ENCODE measurements at places on chromosomes 2 and 18.

DNA sequence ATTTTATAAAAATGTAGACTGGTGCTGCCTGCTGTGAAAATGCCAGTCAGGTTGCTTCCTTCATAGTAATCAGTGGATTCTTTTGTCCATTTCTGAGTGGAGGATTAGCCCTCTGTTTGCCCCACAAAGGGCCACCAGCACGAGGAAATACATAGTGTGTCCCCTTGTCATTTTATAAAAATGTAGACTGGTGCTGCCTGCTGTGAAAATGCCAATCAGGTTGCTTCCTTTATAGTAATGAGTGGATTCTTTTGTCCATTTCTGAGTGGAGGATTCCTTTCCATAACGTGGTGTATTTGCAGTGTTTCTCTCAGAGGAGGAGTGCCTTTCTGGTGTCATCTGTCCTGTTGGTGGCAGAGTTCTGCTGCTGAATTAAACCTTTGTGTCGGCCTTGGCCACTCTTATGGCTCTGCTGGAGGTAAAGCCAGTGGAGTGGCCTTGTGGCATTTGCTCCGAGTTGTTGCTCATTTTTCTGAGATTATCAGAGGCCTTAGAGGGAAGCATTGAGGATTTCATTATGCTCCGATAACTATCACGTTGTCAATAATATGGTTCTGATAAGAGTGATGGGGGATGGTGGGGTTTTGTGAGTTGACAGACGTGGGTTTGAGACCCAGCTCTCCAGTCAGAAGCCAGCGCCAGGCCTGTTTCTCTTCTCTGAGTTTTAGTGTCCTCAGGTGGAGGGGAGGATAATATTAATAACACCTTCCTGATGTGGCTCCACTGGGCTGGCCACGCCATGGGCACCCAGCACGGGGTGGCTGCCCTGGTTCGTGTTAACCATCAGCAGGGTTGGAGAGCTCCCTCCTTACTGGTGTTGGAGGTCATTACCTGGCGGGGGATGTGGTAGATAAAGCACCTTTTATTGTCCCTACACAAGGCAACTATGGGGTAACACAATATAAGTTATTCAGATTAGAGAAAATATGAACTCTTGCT, 96.6 kb downstream of the NEDD4L start:
- no peak for ATAC-seq

- ATAC-seq = no peak
Observed at GRCh38 chr2:88006912-88007439, 9.4 kb downstream of the RNU2-63P start.

DNA sequence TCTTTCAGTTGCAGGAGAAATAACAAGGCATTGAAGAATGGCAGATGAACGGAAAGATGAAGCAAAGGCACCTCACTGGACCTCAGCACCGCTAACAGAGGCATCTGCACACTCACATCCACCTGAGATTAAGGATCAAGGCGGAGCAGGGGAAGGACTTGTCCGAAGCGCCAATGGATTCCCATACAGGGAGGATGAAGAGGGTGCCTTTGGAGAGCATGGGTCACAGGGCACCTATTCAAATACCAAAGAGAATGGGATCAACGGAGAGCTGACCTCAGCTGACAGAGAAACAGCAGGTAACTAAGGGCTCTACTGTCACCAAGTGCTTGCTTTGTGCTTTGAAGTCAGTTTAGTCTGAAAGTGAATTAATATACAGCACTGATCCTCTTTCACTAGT, 118.5 kb upstream of the UNC80 start:
- ATAC-seq = no peak

- ATAC-seq = no peak
Observed at GRCh38 chr2:59868981-59869380, 684.5 kb downstream of the BCL11A start.

- ATAC-seq = no peak
Observed at GRCh38 chr2:62189196-62189595, 6.7 kb upstream of the B3GNT2 start.

DNA sequence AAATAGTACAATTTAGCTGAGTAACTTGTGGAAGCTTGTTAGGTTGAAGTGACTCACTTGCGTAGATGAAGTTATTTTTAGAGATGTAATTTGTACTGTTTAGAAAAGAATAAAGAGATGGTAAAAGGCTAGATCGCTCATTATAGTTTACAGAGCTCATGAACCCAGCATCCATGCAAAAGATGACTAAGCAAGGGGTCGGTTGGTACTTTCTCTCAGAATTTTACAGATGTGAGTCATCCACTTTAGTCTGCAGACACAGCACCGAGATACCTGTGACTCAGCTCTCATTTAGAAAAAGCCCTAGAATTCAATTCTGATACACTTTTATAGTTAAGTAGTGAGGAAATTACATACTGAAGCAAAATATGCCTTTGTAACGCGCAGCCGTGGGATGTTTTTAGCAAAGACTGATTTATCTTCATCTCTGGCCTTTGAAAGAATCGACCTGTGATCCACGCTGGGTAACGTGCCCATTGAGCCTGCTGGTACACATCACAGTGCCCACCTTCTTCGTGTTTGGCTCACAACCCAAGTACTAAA, 116.5 kb upstream of the FOSL2 start:
- ATAC-seq = peak; percentile 96

GRCh38 chr2:118255771-118256372, 167.6 kb downstream of the INSIG2 start:
- no peak for ATAC-seq

DNA sequence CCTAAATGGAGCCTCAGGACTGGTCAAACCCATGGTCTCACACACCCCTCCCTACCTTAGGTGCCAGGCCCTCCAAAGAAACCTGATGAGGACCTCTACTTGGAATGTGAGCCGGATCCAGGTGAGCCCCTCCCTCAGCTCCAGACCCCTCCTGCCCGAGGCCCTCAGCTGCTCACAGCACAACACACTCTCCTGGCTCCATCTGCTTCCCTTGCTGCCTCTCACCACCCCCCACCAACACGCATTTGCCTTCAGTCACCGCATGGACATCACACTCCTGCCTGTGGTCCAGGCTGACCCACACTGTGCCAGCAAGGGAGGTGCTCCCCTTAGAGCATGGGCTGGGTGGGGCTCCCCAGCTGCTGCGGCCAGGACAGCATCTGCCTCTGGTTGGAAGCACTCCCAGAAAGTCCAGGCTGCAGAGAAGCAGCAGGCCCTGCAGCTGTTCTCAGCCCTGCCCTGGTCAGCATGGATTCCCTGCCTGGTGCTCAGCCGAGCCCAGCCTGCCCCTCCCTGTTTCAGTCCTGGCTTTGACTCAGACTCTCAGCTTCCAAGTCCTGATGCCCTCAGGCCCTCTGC, 15.1 kb downstream of the SH2D6 start:
- no peak for ATAC-seq

- no peak for ATAC-seq
Observed at GRCh38 chr2:27363933-27364332, 6.2 kb downstream of the EIF2B4 start.

DNA sequence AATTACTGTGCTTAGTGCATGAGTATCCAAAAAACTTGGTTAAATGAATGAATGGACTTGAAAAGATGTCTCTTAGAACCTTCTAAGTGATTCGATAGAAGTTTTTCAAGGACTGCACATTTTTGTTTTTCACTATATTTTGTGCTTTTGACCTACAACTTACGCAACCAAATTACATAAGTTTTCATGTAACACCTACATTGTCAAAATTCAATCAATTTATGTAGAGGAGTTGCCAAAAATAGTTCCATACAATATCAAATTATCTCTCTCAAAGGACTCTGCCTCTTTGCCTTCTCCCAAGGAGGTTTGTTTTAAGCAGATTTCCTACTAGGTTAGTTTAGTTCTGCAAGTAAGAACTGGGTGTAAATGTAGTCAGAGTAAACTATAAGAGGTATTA, 10.3 kb downstream of the MARCHF7 start:
- no peak for ATAC-seq

DNA sequence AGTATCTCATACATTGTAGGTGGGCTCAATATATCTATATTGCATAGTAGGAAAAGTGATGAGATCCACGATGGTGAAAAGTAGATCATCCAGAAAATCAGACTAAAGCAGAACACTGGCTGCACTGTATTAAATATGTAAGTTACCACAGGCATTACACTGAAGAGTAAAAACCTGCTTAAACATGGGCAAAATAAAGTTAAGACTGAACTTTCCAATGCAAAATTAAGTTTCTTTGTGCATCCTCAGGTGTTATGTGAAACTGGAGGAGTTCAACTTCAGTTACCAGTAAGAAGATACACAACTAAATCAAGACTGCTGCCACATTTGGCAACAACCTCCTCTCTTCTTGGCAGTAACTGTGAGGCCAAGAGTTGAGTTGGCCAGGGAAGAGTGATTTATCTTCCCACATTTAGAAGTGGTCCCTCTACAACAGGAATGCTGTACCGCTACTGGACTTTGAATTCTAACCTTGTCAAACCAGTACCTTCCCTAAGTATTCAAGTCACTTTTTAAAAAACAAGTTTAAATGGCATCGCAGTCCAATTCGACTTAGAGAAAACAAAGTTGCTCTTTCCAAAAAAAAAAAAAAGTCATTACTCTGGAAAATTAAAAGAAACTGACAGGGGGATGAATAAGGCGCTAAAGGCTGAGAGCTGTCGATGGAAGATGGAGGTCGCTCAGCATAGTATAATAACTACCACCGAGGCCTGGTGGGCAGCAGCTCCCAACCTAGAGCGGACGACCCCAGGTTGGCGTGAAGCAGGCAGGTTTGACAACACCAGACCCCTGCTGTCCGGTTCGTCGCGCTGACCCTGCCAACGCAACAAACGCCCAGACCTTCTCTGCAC, 1.1 kb downstream of the MAP4K3 start:
- ATAC-seq = no peak

DNA sequence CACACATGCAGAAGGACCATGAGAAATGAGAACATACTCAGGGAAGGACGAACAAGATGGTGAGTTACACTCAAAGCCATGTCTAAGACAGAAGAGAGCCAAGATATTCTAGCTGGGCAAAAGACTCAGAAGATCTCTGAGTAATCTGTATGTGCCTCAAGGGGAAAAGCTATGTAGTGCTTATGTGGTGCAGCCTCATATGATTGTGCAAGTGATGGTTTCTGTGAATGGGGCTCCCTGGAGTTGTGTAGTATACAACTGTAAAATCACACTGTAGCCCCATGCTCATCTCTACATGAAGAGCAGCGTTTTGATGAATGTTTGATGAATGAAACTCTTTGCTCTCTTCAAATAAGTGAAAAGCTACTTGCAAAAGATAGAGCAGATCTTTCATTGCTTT, 57.5 kb downstream of the OSR1 start:
- no peak for ATAC-seq

DNA sequence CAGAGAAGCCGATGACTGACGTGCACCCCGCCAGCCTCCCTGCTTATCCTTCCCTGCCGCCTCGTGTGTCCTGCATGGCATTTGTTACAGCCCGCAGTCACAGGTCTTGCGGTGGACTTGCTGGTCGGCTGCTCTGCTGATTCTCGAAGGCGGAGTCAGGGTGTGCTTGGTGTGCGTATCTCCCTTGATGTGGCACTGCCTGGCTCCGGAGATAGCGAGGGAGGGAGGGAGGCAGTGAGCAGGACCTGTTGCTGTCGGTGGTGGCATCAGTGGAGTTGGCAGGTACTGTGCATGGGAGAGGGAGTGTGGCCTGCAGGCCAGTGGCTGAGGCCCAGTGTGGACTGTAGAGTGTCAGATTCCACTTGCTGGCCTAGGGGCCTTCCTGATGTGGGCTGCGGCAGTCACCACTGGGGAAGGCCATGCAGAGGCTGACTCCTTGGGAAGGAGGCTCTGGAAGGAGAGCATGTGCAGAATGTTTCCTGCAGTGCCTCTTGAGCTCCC, 198.9 kb downstream of the AGAP1 start:
- ATAC-seq = no peak

DNA sequence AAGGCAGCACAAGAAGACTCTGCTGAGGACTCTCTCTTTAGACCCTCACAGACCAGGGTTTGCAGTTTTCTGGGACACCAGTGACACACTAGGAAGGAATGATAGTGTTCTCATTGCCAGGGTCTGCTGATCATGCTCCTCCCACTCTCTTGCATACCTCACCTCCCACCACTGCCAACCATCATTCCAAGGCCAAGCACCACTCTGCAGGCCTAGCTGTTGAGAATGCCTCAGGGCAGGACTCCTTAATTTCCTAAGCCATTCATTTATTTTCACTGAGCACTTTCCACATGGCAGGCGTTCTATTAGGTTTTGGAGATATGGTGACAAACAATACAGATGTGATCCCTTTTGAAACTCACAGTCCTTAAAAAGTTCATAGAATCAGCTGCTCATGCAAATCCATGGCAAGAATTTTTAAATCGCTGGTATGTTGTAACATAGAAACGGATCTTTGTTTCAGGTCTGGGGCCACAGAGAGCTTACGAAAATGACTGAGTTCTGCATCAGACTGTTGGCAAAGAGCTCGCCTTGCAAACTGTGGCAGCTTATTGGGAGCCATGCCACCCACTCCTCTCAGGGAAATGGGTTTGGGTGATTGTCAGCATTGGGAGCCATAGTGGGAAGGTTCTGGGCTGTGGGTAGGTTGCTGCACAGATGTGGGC, 78.5 kb downstream of the XDH start:
- ATAC-seq = no peak

DNA sequence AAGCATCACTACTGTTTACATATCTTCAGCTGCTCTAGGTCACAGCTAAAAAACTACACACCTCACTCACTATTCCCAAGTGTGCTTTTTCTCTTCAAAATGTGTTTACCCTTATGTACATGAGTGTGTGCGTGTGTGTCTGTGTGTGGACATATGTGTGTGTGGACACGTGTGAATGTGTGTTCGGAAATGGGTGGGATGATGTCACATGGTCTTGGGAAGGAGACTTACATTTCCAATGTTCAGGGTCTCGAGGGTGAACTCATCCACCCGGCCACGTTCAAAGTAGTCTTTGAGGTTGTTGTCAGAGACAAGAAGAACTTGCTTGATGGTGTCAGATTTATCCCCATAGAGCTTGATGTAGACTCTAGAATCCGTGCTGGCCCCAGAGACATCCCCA, 87.8 kb downstream of the LOXHD1 start:
- ATAC-seq = no peak

DNA sequence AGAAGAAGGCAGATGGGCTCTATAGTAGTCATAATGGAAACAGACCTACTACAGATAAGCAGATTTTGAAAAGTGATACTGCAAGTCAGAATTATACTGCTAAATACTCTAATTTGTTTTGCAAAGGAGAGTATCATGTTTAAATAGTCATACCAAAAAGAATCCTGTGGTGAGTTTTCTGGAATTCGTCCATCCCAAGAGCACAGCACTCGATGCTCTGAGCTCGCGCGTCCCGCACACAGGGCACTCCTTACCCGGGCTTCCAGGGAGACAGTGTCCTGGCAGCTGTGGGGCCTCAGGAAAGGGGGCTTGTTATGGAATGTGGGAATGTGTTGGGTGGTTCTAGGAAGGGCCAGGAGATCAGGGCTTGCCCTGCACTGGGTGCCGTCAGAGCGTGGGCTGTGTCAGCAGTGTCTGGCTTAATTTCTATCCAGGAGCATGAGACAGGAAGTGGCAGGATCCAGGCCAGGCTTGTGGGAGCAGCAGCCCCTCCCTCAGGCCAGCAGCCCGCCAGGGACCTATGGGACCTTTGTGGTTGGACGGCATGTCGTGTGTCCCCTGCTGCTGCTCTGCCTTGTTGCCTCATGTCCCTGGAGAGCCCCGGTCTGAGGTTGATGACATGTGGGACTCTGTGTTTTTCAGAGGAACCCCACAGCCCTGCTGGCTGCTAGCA, 193.2 kb upstream of the TPO start:
- no peak for ATAC-seq

Measured in activated CD4-positive, CD25-positive, alpha-beta regulatory T cell treated with anti-CD3 and anti-CD28 coated beads, Interleukin-2, amount 50 U/mL, for 24 hours (primary cell).